ENCODE measurements at places on chromosomes 4 and X.
A peak's percentile ranks its signal among the peaks of the same experiment; 100 is the strongest.

DNA sequence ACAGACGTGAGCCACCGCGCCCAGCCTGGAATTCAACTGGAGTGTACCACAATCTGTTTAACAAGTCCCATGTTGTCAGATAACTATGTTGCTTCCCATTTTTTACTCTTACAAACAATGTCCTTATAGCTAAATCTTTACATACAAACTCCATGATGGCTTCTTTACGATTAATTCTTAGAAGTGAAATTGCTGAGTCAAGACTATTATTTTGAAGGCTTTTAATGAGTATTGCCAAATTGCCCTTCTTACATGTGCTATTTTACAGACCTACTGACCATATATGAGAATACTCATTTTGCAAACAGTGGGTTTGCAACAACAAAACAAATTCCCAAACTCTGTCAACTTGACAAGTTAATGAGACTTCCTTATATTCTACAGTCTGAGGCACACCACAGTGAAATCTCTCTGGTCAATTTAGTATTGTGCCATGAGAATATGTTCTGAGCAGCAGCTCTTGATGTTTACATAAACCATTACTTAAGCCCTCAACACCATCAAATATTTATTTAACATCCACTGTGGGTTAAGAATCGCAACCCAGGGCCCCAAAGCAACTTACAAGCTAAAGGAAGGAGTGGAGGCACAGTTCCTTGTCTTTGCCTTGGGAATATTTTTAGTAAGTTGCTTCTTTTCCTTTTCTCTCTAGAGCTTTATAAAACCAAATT lies 128.5 kb downstream of the SPRY1 start:
- DNase-seq = no peak

DNA sequence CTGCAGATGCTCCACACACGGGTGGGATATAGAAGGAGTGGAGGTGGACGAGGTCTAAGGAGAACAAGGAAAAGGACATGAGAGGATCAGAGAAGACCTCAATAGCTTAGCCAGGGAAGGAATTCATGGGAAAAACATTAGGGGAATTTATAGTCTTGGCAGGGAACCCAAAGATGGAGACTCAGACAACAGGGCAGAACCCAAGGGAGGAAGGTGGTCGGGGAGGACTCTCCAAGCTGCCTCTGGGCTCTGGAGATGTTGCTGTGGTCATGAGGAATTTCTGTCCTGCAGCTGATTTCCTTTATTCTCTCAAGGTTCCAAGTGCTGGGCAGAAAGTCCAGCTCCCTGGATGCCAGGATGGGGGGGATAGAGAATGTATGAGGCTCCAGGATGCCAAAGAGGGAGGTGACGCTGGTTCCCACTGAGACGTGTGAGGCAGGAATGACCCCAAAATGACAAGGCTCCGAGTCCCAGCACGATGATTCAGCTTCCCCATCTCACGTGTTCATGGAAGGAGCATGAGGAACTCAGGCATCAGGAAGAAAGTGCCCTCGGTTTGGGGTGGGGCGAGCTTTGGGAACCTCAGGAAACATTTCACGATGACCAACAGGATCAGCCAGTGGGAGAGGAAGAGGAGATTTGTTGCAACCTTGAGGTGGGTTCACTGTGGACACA lies 57.0 kb upstream of the PPP2R3B start:
- no peak for DNase-seq

DNA sequence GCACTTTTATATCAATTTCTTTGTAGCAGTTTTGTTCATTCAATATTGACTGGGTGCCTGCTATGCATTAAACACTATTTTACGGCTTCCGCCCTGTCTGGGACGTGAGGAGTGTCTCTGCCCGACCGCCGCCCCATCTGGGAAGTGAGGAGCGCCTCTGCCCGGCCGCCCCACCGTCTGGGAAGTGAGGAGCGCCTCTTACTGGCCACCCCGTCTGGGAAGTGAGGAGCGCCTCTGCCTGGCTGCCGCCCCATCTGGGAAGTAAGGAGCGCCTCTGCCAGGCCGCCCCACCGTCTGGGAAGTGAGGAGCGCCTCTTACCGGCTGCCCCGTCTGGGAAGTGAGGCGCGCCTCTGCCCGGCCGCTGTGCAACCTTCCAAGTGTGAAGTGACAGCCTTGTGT lies 68.1 kb downstream of the RPS3A start:
- DNase-seq = no peak

DNA sequence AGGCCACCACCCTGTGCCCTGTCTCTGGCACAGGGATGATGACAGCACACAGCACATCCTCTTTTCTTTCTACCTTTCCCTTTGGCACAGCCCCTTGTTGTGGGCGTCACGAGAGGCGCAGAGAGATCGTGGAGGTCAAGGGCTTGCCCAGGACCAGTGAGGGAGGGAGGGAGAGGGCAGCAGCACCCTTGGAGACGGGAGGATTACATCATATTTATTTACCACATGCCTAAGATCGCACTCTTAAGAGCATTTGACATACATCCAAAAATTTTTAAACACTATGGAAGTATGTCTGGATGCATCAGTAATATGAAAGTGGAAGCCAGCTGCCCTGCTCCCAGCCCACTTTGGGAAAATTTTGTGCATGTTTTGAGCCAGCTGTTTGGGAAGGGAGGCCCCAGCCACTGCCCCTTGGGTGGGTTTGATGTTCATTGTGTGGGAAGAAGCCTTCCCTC lies 12.7 kb downstream of the WFS1 start:
- peak; percentile 16 for DNase-seq

DNA sequence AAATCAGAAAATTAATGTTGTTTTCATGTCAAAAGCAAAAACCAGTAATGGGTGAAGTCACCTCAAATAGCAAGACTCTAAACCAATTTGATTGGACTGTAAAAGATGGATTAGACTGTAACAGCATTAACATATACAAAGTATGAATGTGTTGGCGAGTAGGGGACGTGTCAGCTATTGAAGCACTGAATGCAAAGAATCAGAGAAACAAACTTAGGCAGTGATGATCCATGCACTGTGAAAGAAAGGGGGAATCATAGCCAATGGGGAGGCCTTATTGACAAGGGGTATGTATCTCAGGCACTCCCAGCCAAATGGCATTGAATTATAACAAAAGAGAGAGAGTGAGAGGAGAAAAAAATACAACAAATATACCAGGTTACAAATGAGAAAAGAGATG lies 30.5 kb upstream of the EIF4E start:
- DNase-seq = no peak

GRCh38 chr4:3372933-3373465 lies 68.8 kb upstream of the HGFAC start:
- DNase-seq = peak; percentile 33

DNA sequence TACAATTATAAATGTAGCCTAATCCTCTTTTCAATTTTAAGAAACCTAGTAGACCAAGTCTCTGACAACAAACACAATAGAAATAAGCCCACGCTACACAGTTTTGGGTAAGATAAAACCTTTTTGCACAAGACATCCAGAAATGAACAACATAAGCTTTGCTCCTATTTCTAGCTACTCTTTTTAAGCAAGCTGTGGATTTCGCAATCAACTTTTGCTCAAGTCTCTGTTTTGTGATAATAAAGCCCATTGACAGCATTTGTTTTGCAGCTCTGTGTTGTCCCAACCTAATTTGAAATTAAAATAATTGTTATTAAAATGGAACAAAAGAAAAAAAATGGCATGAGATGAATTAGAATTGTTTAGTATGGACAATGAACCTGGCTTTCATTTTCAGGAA lies 287.9 kb upstream of the PUDP start:
- DNase-seq = no peak

- no peak for DNase-seq
Observed at GRCh38 chr4:102734116-102734515, 26.7 kb downstream of the MANBA start.

Measured in astrocyte (in vitro differentiated cells and primary cell).